ENCODE measurements at places on chromosomes 16 and 17. TPM values are rescaled to one million over a fixed set of nuclear protein-coding genes. Genes with fewer than 3 reads are reported as not detected.

DNA sequence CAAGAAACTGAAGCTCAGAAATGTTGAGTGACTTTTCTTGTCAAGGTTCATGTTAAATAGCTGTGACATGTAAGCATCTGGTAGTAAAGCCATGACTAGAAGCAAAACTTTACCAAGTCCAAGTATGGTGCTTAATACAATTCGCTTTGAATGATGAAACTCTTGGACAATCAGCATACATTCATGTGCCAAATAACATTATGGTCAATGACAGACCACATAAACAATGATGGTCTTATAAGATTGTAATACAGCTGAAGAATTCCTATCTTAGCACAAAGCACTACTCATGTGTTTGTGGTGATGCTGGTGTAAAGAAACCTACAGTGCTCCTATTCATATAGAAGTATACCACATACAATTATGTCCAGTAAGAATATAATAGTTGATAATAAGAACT lies 97.1 kb upstream of the RPRML start:
- no peak for DNase-seq

DNA sequence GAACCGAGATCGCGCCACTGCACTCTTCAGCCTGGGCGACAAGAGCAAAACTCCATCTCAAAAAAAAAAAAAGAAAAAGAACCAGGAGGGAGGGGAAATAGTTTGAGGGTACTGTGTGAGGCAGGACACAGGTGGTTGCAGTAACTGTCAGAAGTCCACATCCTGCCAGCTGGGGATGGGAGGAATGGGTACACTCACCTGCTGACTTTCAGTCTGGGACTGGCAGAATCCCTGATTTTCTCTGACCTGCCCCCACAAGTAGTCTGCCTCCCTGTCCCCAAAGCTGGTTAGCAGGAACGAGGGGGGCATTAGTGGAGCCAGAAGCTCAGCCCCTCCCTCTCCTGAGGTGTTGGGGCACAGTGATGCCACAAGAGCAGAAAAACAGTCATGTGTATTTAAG lies 7.1 kb upstream of the ARL5C start:
- DNase-seq, result no peak

The UTS2R gene
- not detected for polyA plus RNA-seq

DNA sequence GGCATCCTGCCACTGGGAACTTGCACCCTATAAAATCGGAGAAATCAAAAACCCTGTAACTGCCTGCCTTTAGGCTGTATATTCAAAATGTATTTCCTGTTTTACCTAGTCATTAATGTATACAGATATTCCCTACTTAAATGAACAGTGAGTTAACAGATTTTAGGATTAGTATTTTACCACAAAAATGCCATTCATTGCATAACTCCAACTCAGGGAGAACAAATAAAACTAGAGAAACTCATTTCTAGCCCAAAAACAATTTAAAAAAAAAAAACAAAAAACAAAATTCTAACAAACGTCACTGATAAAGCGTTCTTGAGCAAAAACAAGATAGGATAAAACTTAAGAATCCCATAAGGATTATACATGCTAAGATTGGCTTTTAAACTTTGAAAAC lies 3.7 kb upstream of the DHX33 start:
- DNase-seq, result no peak

DNA sequence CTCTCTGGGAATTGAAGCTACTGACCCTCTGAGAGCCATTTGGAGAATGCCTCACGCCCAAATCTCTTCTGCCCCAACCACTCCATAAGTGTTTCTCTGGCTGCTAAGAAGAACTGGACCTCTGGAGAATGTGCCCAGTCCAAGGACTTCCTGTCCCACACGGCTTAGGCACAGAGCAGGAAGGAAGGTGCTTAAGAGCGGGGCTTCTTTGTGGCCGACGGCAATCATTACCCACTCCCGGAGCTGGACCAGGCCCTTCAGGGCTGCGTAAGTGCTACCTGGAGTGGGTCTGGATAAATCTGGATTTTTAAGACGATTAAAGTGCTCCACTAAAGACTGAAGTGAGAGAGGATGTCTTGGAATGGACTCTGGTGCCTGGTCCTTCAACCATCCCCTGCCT lies 1.8 kb downstream of the CCDC42 start:
- no peak for DNase-seq

GRCh38 chr17:5610956-5611355 lies 26.6 kb upstream of the NLRP1 start:
- no peak for DNase-seq

GRCh38 chr16:77171745-77172635 lies 19.0 kb upstream of the MON1B start:
- peak; percentile 73 for DNase-seq

DNA sequence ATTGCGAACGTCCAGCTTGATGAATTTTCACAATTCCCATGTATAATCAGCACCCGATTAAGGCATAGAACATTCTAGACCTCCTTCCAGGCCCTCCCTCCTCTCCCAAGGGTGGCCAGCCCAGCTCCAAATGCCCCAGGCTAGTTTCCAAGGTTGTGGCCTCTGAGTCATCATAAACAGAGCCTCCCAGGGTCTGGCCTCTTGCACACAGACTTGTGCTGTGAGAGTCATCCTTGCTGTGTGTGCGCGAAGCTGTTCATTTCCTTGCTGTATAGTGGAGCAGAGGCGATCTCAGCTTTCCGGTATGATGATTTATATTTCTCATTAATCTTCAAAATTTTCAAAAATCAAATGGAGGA lies 20.5 kb upstream of the JPH3 start:
- peak; percentile 78 for DNase-seq

The CLEC19A gene
- polyA plus RNA-seq, result not detected

- DNase-seq, result no peak
Measured at GRCh38 chr17:15130426-15130825, 134.7 kb downstream of the PMP22 start.

DNA sequence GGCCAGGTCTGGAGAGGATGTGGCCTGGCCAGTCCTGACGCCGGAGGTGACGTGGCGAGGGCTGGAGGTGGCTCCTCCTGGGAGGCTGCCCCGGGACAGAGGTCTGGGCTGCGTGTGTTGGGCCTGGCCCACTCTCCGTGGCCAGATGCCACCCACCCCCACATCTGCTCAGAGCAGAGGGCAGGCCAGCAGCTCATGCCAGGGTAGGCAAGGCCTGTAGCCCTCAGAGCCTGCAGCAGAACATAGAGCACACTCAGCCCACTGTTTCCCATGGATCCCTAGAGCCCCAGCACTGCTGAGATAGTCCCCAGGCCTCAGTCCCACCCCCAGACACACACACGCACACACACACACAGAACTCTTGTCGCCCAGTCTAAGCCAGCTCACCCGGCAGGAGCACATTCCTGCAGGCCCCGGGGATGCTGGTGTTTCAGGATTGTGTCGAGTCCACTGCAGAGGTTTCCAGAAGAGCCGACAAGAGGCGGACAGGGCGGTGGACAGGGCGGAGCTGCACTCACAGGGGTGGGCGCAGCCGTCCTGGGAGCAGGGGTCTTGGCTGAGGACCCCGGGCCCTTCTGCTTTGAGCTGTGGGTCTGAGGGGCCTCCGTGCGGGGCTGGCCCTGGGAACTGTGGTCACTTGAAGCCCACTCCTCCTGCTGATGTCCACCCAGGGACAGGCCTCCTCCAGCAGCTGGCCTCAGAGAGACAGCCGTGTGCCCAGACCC lies 33.4 kb downstream of the SOX8 start:
- no peak for DNase-seq

DNA sequence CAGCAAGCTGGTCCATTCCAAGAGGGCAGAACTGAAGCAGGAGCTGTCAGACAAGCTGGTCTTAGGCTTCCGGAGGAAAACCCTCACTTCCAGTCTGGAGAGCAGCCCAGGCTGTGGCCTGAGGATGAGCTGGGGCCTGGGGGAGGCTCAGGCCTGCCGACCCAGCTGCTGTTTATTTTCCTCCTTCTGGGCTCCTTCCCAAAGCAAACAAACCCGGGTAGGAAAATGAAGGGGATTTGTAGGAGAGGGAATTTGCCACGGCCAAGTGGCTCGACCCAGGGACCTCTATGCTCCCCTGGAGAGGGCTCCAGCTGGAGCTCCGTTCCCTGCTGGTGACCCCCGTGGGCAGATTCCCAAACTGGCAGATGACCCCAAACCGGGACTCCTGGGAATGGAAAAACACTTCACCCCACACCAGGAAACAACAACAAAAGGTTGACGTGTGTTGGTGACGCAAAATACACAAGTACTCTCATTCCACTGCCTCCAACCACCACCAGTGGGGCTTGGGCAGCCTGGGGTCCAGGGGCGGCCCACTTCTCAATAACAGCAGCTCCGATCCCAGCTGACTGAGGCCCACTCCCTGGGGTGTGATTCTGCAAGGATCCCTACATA lies 8.8 kb downstream of the JUP start:
- DNase-seq, result no peak

DNA sequence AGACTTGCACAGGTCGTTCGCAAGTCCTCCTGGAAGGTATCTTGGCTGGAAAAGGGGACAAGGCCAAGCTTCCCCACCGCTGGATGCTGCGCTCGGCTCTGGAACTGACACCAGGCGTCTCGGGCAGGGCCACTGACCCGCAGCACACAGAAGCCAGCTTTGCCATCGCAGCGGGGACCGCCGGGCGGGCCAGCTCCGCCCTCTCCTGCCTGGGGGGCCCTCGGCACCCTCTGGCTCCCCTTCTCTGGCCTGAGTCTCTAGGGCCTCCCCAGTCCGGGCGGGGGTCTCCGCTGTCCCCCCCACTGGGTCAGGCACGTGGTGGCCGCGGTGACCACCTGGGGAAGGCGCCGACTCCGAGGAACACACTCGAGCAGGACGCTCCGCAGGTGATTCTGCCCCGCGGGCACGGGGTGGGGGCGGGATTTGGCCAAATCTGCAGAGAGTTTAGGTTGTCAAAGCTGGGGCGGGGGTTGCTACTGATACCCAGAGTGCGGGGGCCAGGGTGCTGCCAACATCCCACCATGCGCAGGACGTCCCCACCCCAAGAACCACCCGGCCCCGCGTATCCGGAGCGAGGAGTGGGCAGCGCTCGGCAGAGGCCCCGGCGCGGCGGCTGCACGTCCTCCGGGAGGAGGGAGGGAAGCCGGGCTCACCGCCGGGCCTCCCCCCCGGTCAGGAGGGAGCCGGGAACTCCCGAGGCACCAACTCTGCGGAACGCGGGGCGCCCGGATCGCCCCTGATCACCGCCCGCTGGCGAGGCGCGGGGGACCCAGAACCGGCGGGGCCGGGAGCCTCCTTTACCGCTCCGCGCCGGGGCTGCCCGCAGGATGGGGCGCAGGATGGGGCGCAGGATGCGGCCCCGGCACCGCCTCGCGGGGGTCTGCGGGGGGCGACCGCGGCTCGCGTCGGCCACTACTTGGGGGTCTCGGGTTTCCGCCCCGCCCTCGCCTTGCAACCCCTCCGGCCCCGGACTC lies 744 bp upstream of the METRNL start:
- DNase-seq, result peak; percentile 44

DNA sequence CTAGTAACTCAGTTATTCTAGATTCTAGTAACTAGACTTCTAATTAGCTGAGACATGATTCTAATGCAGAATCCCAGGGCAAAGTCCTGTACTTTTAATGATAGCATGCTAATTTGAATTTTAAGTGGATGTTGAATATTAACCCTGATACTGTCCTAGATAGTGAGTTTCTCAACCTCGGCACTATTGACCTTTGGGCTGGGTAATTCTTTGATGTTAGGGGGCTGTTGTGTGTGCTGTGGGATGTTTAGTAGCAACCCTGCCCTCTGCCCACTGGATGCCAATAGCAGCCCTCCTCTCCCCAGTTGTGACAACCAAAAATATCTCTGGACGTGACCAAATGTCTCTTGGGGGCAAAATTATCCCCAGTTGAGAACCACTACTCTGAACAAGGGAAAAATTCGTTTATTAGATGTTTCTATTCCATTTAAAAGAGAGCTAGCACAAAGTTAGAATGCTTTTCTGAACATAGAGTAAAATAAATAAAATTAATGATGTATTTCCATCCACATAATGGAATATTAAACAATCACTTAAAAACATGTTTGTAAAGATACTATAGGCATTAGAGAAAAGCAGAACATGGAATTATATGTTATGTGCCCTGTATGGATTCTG lies 30.2 kb downstream of the SALL1 start:
- DNase-seq, result no peak

- no peak for DNase-seq
Measured at GRCh38 chr17:46794318-46794717, 24.2 kb downstream of the WNT3 start.

DNA sequence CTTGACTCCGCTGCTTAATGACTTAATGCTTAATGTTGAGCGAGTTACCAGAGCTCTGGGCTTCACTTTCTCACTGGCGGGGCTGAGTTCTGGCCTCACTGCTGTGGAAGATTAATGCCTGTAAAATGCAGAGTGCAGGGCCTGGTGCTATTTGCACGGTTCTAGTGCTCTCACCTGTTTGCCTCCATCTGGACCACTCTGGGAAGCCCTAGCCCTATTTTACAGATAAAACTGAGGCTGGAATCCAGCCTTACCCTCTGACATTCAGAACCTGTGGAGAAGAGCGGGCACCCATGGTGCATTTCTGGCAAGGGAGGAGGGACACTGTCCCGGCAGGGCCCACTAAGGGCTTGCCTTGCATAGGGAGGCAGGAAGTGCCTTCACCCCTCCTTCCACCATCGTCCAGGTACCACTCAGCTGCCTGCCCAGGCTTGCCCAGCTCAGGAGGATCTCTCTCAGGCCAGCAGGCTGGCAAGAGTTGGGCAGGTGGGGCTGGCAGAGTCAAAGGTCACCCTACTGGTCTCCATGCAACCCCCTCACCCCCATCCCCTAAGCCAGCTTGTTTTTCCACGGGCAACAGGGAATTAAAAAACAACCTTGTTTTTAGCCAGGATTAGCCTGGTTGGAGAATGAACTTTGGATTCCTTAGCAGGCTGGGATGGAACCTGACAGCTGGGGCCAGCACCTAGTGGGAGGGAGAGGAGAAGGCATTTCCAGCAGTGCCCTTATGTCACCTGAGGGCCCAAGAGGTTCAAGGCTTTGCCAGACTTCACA lies 4.1 kb upstream of the UBALD1 start:
- DNase-seq, result no peak

DNA sequence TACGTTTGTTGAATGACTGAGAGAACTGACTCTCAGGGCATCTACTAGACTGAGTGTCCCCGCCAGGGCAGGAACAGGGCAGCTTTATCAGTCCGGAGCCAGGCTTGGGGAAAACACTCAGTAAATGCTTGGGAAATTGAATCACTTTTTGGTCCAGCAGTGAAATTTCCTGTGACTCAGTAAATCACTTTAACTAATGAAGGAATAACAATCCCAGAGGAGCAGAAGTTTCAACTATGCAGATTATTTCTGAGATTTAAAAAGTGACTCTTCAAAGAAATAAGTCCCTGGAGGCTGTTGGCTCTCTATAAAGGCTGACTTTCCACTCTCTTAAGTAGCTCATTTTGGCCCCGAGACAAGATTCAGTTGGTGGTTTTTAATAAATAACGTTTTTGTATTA lies 101.8 kb downstream of the FOXL1 start:
- no peak for DNase-seq

Data from K562 (cell line).